ENCODE measurements at places on chromosomes 2 and 18.

DNA sequence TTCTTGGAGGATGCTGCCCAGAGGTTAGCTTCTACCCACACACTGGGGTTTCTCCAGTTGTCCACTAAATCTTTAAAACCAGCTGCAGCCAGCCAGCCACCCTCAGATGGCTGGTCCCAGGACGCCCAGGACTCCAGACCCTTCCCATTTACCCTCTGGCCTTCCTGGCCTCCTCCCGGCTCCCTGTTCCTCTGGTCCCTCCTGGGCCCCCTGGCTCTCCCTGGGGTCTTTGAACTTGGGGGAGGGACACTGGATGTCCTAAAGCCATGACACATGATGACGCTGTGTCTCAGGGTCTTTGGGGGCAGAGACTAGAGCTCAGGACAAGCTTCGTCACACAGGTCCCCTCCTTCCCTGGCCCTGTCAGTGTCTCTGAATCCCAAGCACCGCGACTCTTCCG is 201.1 kb upstream of the HDAC4 start:
- ATAC-seq: no peak

GRCh38 chr2:26284132-26284531 is 39.4 kb downstream of the HADHB start:
- ATAC-seq: peak; percentile 73

- ATAC-seq: no peak
These were observed 73.1 kb upstream of the NXPH2 start for GRCh38 chr2:138853296-138853695.

DNA sequence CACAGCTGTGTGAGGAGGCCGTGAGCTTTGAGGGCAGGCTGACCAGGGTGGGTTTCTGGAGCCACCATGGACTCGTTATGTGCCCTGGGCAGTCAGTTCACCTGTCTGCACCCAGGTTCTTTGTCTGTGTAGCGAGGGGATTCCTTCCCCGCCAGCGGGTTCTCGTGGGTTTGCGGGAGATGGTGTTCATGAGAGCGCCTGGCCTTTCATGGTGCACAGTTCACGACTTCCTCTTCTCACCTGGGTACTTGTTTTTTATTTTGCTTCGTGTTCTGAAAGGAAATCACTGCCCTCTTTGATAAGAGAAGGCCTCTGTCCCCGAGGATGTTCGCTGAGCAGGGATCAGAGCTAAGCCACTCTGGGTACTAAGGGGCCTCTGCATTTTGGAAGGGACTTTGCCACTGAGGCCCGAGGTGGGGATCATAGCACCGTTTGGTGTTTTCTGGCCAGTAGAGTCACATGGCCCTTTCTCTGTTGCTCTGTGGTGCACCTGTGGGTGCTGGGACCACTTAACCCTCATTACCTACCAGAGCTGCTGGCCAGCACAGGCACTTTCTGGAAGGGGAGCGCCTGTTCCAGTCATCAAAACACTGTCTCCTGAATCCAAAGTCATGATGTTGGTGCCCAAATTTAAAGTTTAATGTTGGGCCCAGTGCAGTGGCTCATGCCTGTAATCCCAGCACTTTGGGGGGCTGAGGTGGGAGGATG is 78.5 kb downstream of the LDLRAD4 start:
- no peak for ATAC-seq

DNA sequence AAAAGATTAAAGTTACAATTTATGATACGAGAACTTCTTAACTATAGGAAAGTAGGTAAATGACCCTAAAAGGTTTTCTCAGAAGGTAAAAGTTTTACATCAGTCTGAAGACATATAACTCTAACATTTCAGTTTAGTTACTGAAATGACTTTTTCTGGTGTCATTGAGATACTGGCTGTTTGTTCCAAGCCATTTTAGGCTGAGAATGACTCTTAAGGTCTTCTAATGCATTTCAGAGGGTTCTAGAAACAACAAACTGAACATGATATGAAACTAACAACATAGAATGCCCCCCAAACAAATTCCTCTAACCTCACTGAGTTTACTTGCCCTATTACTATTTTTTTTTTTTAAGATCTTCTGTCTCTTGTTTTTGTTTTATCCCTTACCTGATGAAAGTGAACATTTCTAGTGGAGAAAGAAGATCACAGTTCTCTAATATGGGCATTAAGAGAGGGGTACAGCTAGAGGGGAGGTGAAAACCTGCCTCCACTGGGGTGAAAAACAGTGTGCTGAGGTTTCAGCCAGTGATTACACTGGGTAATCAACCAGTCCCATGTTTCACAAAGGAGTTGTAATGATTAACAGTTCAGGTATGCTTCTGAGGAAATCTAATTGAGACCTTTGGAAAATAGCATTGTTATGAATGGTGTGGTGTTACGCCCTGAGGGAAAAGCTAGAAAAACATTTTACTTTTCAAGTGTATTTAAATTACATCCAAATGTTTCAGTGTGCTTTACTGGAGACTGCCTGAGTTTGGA is 11.2 kb downstream of the NABP1 start:
- ATAC-seq: peak; percentile 70

- ATAC-seq: no peak
These were observed 188.2 kb downstream of the MTX2 start for GRCh38 chr2:176457481-176457880.

DNA sequence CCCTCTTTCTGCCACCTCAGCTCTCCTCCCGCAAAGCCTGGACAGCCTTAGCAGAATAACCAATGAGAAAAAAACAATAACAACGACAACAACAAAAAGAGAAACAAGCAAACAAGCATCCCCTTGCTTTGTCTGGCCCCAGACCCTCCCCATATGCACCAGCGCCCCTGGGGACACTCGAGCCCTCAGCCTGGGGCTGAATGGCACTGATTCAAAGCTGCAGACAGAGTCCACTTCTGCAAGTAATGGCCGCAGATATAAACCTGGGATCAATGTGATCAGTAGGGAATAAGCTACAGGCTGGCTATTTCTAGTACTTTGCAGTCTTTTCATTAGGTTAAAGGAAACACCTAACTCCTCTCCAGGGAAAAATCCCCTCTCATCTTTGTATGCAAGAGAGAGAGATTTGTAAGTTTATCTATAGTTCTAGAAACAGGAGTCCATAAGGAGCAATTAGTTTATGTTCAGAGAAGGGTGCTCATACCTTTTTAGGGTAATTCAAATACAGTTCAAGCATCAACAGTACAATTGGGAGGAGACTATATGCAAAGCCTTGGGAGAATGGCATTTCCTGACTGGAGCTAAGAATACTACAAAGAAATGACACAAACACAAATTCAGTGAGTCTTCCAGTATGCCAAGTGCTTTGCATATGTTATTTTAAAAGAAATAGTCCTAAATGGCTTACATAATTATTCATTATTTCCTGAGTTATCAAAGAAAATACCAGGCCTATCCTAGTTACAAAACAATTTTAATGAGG is 122.3 kb upstream of the DDX18 start:
- no peak for ATAC-seq

DNA sequence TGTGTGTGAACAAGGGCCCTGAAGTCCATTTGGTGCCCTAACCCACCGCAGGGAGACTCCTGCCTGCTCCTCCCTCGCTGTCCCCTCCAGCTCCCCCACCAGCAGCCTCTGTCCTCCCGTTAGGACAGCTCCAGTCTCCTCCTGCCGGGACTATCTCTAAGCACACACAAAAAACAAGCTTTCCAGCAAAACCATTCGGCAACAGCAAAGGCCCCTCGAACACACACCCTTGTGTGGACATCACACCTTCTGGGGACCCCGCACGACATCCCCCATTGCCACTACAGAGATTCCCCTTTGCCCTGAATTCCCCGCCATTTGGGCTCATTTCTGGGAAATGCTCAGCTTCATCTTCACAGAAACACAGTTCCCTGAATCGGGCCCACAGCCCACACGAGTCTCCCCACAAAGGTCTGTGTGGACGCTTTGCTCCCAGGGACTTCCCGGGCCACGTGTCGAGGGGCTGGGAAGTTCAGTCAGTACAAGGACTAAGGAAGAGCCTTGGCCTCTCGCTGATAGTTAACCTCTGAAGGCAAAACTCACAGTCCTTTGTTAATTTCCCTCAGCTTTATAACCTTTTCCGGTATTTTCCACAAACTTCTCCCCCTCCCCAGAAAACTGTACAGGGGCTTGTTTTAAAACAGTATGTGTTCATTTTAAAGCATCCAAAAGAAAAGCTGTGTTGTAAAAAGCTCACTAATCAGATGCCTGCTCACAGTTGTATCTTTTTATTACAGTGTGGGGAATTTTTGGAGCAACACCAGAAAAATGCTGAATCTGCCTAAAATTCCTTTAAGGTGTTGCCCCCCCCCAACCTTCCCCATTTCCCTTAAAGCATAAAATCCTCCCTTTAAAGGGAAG is 25.9 kb downstream of the SMAD7 start:
- no peak for ATAC-seq

DNA sequence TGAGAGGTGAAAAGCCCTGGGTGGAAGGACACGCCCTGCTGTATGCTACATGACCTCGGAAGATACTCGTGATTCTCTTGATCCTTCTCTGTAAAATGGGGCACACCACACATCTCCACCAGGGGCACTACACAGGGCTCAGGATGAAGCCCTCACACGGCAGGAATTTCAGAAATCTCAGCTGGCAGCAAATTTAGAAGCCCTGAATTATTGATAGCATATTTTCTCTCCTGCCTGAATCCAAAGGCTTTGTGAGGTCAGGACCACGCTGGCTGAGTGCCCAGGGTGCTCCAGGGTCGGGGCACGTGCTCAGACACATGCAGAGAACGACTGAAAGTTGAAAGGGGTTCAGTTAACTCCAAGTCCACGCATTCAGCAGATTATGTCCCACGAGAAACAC is 42.1 kb upstream of the GALR1 start:
- ATAC-seq: peak; percentile 87

DNA sequence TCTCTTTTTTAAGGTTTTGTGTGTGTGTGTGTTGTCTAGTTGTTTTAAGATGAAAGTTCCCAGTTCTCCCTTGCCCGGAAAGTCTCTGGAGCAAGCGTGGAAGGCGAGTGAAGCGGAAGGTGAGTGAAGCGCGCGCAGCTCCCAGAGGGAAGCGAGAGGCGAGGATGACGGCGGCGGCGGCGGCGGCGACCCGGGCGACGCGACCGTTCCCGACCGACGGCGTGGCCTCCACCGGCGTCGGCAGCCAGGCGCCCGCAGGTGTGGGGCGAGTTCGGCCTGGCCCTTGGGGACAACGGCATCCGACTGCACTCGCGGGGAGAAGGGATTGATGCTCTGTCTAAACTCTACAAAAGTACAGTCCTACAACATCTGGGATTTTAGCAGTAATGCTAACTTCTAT is 321.9 kb downstream of the CELF4 start:
- no peak for ATAC-seq

DNA sequence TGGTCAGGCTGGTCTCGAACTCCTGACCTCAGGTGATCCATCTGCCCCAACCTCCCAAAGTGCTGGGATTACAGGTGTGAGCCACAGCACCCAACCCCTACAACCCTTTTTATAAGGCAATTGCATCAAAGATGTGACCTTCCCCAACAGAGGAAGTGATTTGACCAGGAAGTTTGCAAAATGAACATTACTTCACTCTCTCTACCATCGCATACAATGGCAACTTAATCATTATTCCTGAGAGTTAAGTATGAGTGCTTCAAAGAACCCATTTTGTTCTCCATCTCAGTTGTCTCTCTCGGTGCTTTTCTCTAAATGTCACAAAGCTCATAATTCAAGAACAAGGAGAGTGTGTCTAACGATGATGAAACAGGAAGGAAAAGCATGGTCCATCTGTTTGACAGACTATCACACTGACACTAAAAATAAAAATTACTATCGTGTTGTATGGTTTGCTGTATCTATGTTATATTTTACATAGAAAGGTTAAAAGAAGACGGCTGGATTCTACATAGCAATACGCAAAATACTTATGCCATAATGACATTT is 18.1 kb upstream of the CREG2 start:
- ATAC-seq: no peak

GRCh38 chr18:3605954-3606443 is 156.0 kb downstream of the TGIF1 start:
- peak; percentile 11 for ATAC-seq

DNA sequence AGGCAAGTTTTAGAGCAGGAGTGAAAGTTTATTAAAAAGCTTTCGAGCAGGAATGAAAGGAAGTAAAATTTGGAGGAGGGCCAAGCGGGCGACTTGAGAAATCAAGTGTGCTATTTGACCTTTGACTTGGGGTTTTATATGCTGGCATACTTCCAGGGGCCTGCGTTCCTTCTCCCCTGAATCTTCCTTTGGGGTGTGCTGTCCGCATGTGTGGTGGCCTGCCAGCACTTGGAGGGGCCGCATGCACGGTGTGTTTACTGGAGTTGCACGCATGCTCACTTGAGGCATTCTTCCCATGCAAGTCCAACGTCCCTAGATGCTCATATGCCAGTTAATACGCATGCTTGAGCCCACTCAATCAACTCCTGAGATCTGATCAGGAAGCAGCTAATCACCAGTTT is 78.3 kb upstream of the MAP4K4 start:
- ATAC-seq: no peak

- no peak for ATAC-seq
These were observed 72.6 kb upstream of the THUMPD2 start for GRCh38 chr2:39851651-39852110.

GRCh38 chr2:164705412-164706167 is 84.3 kb upstream of the GRB14 start:
- no peak for ATAC-seq

- ATAC-seq: no peak
These were observed 93.3 kb downstream of the COL5A2 start for GRCh38 chr2:189086250-189086649.

DNA sequence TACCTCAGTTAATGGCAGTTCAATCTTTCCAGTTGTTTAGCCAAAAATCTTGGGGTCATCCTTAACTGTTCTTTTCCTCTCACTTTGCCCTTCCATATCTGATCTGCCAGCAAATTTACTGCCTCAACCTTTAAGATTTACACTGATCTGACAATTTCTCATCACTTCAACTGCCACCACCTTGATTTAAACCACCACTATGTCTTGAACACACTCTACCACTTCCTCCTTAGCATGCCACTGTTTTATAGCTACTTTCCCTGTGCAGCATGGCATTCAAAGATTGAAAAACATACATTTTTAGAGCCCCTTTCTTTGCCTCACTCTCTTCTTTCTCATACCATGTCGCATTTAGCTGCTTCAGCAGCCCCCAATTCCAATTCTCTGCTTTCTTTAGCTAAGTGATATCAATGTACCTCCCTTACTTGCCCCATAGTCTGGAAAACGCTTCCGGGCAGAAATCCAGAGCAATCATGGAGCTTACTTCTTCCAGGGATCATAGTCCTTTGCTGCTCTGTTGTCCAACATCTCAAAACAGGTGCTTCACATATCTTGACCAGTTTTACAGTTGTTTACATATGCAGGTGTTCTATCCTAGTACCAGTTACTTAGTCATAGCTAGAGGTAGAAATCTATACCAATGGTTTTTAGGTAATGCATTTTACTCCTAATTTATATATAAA is 10.9 kb downstream of the PGAP1 start:
- no peak for ATAC-seq

GRCh38 chr2:186442885-186443284 is 43.2 kb upstream of the ZC3H15 start:
- no peak for ATAC-seq
